ENCODE measurements at places on chromosomes 3 and 15.

GRCh38 chr3:31636049-31636448 lies 103.3 kb downstream of the STT3B start:
- no peak for DNase-seq

DNA sequence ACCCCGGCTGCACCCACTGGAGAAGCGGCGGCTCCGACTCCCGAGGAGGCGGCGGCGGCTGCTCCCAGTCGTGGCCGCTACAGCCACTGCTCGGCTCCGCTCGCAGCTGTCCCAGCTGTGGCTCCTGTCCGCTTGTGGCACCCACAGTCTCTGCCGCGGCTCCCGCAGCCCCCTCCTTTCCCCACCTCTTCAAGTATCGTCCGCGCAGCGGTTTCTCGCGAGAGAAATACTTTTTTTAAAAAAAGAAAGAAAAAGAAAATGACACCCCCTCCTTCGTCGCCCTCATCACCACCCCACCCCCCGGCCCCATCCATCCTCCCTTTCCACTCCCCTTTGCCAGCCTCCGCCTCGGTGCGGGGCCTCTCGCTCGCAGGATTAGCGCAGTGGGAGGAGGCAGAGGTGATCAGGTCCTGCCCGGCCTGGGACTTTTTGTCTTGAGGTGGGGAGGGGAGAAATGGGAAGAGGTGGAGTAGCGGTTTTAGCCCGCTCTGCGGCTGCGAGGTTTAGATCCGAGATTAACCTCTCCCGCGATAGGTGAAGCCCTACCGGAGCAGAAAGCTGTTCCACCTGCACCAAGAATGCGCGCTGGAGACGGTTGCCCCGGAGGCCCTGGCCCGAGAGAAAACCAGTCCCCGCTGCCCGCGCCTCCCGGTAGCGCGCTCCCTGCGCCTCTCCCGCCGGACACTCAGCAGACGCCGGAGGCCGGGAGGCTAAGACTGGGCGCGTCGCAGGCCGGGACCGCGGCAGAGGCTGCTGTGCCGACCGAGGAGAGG lies at the start of gene FBN1:
TSS of gene FBN1 (minus strand) at position 152 of the 773 bp plus-strand sequence. CDS start 940 bp downstream, outside the sequence.
- peak; percentile 70 for DNase-seq

- peak; percentile 77 for DNase-seq
Measured at GRCh38 chr15:75891895-75892294, 11.8 kb upstream of the FBXO22 start.

- no peak for DNase-seq
Measured at GRCh38 chr3:51024121-51024520, 349.4 kb downstream of the DOCK3 start.

GRCh38 chr15:73143763-73144155 lies 91.5 kb downstream of the NEO1 start:
- no peak for DNase-seq

DNA sequence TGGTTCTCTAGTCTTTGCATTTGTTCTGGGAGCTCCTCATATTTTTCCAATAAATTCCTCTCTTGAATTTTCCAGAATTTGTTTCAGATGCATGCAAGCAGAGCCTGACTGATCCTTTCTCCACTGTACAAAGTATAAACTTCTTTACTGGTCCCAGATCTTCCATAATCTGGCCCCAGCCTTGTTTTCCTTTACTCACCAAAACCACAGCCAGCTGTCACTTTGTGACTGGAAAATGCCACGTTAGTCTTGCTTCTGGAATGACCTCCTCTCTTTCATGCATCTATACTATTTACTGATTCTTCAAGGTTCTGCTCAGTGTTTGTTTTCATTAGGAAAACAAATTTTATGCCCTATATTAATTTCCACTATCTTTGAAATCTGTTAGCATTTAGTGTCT lies 60.4 kb upstream of the SPPL2A start:
- no peak for DNase-seq

GRCh38 chr3:170044795-170045244 lies 7.0 kb downstream of the GPR160 start:
- DNase-seq: no peak

DNA sequence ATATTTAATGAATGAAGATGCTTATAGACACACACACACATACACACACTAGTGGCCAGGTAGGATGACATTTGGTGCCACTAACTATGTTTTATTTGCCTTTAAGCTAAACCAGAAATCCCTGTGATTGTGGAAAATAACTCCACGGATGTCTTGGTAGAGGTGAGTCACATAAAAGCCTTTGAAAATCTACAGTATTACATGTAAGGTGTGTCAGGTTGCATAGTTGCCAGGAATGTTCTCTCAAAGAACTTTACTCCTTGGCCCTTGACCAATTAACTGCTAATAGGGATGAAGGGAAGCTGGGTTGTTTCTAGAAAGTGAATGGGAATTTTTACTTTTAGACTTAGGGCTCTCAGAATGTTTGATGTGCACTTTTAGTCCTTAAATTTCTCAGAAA lies 9.9 kb downstream of the ZBED2 start:
- no peak for DNase-seq

DNA sequence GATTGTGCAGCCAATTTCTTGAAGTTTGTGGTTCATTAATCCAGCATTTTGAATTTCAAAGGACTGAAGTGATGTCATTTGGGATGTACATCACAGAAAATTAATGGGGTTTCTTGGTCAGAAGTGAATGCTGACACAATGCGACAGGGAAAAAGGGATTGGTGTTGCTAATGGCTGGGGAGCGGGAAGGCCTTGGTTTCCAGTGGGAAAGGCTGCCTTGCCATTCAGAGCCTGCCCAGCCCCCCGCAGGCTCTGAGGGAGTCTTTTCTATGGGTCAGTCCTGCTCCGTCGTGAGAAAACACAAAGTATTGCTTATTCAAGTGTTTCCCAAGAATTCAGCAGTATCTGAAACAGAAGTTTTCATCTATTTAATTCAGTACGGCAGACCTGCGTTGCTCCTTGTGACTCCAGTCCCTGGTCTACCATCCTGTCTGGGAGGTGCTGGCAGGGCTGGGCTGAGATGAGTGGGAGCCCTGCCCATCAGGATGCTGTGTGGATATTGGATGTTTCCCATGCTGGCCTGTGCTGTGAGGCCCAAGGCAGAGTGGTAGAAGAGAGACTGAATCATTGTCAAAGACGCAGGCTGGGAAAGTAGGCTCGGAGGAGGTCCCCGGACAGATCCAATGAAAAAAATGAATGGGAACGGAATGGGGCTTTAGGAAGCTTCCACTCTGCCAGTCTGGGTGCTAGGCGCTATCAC lies 111.2 kb upstream of the KLHL25 start:
- no peak for DNase-seq

DNA sequence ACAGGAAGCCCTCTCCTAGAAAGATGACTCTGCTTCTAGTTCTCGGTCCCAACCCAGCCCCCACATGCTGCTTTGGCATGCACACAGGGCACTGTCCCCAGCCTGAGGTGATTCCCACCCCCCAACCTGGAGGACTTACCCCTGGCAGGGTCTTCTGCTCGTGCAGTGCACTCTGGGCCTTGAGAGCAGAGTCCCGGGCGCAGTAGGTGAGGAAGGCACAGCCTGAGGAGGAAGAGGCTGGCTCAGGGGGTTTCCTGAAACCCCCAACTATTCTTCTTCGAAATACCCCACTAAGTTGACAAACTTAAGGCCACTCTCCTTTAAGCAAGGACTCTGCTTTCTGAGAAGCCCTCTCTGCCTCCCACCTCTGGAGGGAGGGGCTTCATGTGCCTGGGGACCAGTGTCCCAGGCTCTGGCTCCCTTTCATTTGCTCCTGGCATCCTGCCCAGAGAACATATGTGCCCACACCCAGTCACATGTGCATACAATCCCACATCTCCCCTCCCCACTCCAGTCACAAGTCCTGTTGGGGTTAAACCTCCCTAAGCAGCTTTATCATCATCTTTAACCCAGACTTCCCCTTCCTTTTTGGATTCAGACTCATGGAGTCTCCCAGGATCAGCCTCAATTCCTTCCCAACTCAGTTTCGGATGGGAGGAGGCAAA lies 4.1 kb downstream of the CELF6 start:
- no peak for DNase-seq

DNA sequence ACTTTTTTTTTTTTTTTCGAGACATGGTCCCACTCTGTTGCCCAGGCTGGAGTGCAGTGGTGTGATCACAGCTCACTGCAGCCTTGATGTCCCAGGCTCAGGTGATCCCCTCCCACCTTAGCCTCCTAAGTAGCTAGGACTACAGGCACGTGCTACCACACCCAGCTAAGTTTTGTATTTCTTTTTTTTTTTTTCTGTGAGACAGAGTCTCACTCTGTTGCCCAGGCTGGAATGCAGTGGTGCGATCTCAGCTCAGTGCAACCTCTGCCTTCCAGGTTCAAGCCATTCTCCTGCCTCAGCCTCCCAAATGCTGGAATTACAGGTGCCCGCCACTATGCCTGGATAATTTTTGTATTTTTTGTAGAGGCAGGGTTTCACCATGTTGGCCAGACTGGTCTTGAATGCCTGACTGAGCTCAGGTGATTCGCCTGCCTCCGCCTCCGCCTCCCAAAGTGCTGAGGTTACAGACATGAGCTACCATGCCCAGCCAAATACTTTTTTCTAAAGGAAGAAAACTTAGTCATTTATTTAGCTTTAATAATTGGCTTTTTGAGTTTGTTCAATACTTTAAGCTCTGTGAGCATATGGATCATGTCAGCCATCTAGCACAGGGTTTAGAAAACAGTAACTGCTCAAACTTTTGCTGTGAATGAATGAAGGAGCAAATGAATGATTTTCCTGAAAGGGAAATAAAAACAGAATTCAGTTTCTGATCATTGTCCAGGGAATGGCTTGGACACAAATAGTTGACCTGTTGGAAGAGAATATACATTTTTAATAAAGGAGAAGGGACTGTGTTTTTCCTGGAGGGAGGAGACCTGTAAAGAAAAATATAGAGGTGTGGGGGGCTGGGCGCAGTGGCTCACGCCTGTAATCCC lies 26.0 kb downstream of the UBE2E1 start:
- no peak for DNase-seq

DNA sequence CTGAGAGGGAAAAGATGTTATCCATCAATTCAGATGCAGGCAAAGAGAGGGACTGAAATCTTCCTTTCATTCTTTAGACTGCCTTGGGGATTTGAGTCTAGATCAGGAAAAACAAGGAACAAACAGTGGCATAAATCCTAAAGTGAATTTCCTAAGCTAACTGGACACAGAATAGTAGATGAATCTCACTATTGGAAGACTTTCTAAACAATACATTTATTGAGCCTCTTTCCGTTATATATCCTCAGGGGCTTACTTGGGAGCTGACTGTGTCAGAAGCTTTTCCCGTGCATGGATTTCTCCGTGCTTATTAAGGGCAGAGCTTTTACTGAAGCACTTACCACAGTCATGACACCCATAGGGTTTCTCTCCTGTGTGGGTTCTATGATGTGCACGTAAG lies 10.0 kb downstream of the ZSCAN29 start:
- DNase-seq: no peak

DNA sequence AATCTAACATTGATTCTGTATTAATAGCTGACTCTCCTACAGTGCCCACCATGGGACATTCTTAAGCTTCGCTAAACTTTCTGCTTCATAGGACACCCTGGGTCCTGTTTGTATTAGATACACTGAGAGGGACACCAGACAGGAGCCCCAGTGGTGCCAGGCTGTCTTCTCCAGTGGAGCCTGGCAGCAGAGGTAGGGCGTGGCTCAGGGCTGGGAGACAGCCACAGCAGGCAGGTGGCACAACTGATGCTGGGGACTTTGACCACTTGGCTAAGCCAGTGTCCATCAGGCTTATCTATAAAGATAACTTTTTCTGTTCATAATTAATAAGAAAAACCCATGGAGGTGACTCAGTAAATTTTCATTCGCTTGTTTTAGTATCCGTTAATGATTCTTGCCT lies 21.8 kb downstream of the NIPA1 start:
- no peak for DNase-seq

- DNase-seq: no peak
Measured at GRCh38 chr3:14837878-14838258, 19.1 kb downstream of the FGD5 start.

DNA sequence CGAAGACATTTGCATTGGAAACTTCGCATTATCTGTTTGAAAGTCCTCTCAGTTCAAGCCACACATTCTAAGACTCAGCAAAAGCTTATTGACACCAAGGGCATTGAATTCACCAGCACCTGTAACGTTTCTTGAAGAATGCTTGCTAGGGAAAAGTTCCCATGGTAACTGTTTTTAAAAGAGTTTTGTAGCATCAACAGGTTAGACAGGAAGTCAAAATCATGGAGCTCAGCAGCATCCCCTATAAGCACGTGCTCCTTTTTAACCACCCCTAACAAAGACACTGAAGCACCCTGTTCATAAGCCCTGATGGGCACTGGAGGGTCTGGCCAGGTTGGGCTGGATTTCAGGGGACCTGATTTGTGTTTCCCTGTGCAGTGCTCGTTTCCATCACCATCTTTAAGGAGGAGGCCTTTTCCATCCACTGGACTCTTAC lies 229.7 kb upstream of the BHLHE40 start:
- DNase-seq: no peak

- DNase-seq: no peak
Measured at GRCh38 chr3:65979731-65980130, 59.0 kb downstream of the MAGI1 start.

DNA sequence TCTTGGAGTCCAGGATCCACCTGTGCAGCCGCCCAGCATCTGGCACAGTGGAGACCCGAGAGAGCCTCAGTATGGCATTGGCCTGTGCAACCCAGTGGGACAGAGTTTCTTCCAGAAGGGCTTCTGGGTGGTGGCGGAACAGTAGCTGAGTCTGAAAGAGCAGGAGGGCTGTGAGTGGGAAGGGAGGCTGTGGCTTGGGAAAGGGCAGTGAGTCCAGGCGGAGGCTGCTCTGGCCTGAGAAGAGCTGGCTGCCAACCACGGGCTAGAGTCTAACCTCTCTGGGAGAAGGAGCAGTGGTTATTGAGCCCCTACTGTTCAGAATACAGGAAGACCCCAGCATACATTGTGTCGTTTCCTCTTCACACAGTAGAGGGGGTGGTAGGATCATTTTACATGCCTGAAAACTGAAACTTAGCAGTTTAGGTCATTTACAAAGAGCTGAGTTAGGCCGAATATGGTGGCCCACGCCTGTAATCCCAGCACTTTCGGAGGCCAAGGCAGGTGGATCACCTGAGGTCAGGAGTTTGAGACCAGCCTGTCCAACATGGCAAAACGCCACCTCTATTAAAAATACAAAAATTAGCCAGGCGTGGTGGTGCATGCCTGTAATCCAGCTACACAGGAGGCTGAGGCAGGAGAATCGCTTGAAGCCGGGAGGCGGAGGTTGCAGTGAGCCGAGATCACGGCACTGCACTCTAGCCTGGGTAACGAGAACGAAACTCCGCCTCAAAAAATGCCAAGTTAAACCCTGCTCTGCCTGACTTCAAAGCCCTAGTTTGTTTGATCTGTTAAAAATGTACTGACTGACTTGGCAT lies 3.2 kb downstream of the AEN start:
- DNase-seq: no peak

DNA sequence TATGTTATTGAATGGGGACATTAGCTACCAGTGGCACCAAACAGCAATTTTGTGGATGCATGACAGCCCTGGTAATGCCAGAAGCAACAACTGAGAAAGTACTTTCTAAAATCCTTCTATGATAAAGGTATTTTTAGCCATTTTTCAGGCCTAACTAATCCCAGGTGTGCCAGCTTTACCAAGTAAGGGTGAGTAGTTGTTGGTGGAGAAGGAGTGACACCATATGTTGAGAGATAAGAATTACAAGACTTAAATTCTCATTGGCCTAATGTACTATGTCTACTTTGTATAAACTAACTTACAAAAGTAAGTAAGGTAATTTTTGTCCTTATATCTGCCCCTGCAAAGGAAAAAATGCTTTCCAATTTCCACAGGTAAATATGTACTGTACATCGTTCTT lies 4.1 kb upstream of the COX17 start:
- peak; percentile 45 for DNase-seq

Measured in kidney capillary endothelial cell (primary cell).